ENCODE measurements at places on chromosomes 5 and 9.

GRCh38 chr5:132428484-132429462 lies 59.3 kb downstream of the SLC22A5 start:
- DNase-seq: no peak

- peak; percentile 83 for DNase-seq
Measured at GRCh38 chr5:133825631-133826289, 142.7 kb downstream of the C5orf15 start.

- DNase-seq: no peak
Measured at GRCh38 chr9:84935528-84936117, 266.1 kb downstream of the NTRK2 start.

GRCh38 chr5:157750320-157750719 lies 6.8 kb downstream of the LSM11 start:
- no peak for DNase-seq

- DNase-seq: no peak
Measured at GRCh38 chr5:117236941-117237340, 662.3 kb upstream of the SEMA6A start.

DNA sequence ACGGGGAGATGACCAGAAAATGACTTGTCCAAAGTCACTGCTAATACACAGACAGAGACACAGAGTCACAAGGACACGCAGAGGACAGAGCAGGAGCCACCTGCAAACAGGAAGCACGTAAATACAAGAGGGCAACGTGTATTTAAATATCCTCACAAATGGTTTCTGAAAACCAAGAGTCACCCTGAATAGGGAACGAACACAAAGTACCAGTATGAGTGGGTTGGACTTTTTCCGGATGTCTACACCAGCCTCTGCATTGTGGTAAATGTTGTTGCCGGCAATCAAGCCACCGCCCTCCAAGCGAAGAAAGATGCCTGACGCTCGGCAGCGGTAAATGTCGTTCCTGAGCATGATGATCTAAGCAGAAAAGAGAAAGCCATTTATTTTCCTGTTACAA lies 44.5 kb downstream of the FBXO10 start:
- no peak for DNase-seq

DNA sequence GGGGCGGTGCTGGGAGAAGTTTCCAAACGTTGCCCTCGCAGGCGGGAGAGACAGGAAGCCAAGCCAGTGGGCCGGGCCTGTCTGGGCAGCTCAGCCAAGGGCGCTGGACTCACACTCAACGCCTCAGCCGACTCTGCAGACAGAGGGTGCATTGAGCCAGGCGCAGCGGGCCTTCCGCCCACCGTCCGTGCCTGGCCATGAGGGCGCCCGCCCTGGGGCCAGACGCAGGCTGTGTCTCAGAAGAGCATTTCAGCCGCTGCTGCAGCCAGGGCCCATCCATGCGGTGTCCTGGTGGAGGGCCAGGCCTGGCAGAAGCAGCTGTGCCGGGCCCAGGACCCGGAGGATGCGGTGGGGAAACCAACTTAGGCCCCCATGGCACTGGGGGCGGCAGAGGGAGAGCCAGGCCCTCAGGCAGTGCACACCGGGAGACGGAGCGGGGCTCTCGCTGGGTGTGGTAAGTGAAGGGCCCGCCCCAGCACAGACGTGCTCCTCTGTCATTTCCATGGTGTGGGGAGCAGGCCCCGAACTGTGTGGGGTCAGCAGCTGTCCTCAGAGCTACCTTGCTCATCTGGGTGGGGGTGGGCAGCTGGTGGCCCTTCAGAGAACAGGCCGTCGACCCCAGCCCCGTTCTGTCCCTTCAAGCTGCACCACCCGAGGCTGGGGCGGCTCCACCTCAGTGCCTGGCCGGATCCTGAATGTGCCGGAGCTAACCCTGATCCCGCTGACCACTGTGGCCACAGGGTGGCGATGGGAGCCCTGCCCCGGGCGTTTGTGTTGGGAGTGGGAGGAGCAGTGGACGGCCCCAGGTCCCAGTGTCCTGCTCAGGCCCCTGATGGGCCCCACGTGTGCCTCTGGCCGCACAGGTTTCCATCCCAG lies 18.0 kb downstream of the DNLZ start:
- no peak for DNase-seq

DNA sequence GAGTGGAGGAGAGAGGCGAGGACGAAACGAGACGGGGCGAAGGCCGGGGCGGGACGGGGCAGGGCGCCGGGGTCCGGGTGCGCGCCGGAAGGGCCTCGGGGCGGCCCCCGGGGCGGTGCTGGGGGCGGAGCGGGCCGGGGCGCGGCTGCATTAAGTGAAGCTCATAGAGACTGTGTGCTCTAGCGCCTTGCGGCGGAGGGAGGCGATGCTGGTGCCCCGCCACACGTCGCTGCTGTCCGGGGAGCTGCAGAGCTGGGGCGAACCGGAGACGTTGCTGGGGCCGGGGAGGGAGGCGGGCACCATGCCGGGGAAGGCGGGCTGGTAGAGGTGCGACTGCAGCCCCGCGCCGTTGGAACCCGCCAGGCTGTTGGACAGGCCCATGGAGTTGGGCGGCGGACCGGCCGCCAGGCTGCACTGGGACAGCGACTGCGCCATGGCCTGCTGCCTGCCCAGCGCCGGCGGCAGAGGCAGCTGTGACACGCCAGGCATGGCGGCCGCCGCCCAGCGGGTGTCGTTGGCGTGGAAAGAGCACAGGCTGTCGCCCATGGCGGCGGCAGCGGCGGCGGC lies 8.3 kb downstream of the OTP start:
- DNase-seq: peak; percentile 37

GRCh38 chr9:127531676-127532075 lies 80.4 kb downstream of the LRSAM1 start:
- DNase-seq: no peak

DNA sequence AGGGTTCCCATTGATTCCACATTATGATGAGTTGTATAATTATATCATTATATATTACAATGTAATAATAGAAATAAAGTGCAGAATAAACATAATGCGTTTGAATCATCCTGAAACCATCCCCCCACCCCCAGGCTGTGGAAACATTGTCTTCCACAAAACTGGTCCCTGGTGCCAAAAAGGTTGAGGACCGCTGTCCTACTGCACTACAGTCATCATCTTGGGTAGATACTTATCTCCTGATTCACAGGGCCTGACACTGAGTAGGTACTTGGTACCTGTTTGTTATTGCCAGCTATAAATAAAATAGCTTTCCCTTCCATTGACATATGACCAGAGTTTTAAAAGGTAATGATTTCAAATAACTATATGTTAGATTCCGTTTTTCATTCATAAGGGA lies 25.6 kb downstream of the ANP32B start:
- no peak for DNase-seq

DNA sequence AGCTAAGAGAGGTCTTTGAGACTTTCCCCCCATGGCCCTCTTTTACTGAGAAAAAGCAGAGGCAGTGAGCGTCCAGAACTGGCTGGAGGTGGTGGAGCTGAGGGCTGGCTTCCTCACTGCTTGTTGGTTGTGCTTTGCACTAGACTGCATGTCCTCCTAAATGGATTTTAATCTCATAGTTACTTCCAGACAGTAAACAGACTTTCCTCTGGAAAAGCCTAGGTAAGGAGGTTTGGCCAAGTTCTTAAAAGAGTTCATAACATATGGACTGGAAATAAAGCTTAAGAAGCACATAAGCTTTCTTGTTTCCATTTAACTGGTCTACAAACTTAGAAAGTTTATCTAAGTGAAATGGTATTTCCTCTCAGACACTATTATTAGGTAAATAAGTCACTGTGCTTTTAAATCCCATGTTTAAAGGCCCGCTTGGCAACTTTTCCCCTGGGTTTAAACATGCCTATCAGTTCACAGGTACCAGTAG lies 2.0 kb downstream of the ASPN start:
- no peak for DNase-seq

- DNase-seq: no peak
Measured at GRCh38 chr9:14439555-14439954, 125.6 kb upstream of the NFIB start.

DNA sequence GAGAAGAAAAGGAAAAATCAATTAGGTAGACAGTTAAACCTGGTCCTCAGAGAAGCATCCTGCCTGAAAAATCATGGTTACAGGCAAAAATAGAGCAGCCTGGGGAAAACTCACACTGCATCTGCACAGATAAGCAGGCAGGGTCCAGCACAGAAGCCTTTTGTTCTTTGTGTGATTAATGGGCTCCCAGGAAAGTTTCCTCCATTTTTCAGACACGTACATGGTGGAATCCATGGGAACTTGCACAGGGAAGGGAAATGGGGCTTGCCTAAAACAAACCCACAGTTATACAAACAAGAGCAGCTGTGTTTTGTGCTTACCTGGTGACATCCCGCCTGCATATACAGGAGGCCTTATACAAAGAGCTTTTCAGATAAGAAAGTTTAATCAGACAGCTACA lies 243.9 kb upstream of the ATP10B start:
- no peak for DNase-seq

GRCh38 chr5:176897263-176897662 lies 1.9 kb downstream of the HK3 start:
- no peak for DNase-seq

DNA sequence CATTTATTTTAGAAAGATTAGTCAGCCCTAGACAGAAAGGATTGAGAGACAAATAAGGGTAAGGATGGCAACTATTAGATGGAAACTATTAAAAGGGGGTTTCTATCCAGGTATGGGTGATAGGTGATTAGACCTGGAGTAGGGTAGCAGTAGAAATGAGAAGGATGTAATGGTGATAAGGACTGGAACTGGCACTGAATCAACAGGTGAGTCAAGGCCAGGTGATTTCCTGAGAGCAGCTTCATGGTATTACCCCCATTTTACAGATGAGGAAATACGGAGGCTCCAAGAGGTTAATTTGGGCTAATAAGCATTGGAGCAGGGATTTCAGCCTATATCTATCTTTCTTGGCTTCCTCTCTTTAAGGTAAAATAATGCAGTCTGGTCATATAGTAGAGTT lies 55.7 kb downstream of the CAST start:
- DNase-seq: no peak

DNA sequence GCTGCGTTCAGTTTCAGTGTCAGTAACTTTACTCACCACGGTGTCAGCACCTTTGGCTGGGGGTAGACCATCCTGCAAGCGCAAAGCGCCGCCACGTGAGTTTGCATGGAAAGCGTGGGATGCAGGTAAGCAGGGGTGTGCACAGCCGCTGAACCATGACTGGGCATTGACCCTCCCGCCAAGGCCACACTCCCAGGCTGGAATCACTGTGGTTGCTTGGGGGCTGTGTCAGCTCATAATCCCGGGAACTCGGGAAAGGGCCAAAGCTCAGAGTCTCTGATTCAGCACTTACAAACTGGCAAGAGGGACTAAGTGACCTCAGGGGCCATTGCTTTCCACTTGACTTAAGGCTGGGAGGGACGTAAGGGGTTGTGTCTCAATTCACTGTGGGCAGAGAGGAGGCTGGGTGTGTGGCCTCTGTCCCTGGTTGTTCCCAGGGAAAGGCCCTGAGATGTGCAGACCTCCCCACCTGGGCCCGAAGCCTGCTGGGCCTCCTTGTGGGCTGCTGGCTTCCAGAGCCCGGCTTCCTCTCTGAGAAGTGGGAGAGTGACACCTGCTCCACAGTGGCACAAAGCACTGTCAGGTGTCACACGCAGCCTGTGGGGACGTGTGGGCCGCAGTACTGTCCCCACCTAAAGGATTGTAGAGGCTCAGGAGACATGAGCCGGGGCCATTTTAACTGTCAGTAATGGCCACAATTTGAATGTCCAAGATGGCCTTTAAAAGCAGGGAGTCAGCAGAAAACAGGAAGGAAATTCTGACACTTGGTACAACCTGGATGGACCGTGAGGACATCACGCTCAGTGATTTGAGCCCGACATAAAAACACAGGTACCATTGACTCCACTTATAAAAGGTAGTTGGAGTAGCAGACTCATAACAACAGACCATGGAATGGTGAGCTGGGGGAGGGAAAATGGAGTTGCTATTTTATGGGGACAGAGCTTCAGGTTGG lies 16.7 kb downstream of the ABO start:
- DNase-seq: no peak

DNA sequence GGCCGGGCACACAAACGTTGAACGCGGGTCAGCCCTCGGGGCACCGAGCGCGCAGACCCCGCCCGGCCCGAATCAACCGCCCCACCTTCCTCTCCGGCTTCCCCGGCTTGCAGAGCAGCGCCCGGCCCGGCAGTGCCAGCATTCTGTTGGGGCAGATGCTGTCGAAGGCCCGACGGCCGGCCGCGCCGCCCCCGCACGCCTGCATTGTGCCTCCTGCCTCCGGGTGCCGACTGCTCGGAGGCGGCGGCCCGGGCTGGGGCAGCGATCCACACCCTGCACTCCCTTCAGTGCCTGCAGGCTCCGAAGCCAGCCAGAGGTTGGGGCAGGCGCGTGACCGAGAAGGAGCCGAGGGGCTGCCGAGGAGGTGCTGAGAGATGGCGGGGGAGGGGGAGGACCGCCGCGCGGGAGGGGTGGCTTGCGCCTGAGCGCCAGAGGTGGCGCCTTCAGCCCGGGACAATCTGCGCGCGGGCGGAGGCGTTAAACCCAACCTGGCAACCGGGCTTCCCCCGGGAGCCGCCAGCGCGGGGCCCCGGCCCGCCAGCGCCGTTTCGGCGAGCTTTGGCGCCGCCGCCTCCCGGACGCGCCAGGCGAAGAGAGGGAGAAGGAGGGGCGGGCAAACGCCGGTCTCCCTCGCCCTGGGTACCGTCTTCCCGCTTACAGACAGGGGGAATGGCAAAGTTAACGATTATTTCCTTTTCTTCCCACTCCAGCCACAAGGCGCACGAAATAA lies at the start of gene MCIDAS:
Gene MCIDAS, minus strand, starts transcription at position 382 of the 730 bp plus-strand sequence. Its CDS starts 177 bp downstream, at position 205.
- DNase-seq: peak; percentile 58

DNA sequence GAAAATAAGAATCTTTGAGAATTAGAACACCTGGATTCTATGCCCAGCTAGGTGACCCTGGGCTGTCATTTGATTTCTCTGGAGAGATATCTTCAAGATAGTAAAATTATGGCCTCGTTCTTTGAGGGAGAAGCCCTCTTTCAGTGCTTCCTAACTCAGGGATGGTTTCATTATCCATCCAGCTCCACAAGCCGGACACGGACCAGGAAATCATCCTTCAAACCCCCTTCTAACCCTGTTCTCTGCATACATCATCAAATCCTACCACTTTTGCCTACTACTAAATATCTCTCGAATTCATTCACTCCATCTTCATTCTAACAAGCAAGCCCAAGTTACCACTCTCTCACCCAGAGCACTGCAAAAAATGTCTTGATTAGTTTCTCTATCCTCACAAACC lies 57.2 kb downstream of the MAPKAP1 start:
- no peak for DNase-seq

- DNase-seq: no peak
Measured at GRCh38 chr5:137431051-137431450, 68.1 kb downstream of the SPOCK1 start.

DNA sequence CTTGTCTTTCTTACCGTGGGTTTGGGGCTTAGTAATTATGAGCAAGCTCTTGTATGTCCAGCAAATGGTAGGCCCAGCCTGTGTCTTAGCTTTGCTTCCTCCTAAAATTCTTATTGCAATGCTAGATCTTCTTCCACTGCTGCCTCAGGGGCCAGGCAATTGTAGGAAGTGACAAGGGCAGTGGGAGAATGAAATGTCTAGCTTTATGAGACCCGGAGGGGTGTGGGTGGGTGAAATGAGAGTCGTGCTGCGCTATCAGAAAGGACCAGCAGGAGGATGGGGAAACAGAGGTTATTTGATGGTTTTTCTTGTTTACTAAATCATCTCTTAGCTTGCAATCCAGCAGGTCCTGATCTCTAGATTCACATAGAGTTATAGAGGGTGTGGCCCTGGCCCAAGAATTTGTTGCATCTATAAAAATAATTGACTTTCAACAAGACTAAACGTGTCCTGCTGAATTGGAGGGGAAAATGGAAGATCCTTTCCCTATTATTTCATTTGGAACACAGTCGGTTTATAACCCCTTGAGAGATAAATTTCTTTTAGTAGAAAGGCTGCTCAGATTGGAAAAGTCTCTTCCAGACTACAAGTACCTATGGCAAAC lies 43.7 kb downstream of the ZNF366 start:
- no peak for DNase-seq

Measured in NCI-H1694 (cell line).